ENCODE measurements at places on chromosomes 12 and 14.

DNA sequence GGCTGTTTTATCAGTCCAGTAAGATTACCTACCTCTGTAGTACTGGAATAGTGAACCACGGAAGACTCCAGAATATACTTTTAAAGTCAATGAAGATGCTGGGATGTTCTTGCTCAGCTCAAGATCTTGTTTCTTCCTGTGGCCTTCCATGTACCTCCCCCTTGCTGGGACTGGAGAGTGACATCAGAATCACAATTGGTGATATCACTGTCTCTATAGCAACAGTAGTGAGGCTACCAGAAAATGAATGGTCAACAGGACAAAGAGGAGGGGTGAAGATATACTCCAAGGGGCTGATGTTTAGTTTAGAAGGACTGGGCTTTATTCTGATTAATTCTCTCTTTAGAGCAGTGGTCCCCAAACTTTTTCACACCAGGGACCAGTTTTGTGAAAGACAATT, 3.8 kb downstream of the AKAP3 start:
- no peak for DNase-seq

DNA sequence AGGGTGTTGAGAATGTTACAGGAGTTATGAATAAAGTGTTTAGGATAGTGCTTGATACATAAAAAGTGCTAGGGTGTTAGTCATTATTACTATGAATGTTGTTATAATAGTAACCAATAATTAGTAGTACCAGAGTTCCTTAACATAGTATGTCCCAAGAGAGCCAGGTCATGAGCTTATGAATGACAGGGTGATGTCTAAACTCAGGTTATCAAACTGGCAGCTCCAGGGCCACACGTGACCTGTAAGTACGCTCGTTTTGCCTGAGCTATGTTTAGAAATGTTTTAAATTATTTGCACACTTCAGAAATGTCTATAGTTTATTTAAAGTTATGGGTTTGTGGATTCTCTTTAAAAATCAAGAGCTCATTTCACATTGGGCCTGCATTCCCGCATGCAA, 14.1 kb upstream of the GRIP1 start:
- no peak for DNase-seq

- no peak for DNase-seq
These were observed 387 bp downstream of the LRRC9 start for GRCh38 chr14:59920378-59920683.

- DNase-seq, result no peak
These were observed 30.8 kb downstream of the BTG1 start for GRCh38 chr12:92114834-92115233.

DNA sequence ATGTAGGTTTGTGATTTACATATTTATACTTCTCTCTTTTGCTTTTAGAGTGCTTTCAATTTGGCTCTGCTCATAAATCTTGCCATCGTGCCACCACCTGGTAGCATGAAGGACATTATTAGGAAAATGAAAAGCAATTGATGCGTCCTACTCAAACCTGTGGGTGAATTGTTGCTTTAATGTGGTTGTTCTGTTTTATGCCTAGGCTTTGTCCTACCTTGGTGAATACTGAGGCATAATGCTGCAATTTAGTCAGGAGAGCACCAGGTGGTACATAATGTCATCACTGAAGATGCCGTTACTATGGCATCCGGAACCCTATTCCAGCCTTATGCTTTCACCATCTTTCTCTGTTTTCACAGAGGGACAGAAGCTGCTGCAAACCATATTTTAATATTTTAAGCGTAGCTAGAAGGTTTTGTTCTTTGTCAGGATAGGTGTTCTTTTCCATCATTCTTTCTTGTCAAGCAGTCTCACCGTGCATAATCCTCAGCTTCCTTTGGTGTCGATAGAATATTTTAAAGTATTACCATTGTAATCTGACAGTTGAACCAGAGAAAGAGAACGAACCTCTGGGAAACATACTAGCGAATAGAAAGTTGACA, 68.5 kb upstream of the PKP2 start:
- no peak for DNase-seq

- DNase-seq, result no peak
These were observed 129.2 kb upstream of the ARHGAP5 start for GRCh38 chr14:31947680-31948595.

GRCh38 chr12:49019120-49019430, 499 bp upstream of the PRKAG1 start:
- DNase-seq, result no peak

DNA sequence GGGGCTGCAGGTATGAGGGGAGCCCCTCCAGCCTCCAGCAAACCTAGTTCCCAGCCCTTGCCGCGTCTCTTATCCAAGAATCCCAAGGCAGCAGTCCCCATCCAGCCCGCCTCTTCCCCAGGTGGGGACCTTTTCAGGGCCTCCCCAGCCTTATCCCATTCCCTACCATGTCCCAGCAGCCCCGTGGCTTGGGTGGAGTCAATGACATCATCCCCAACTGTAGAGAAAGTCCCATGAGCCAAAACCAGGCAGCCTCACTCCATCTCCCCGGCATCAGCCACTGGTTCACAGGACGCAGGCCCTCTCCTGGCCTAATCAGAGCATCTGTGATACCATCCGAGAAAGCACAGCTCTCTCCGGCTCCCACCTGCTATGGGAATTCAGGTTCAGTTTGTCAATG, 131.0 kb downstream of the NCOR2 start:
- DNase-seq, result no peak

DNA sequence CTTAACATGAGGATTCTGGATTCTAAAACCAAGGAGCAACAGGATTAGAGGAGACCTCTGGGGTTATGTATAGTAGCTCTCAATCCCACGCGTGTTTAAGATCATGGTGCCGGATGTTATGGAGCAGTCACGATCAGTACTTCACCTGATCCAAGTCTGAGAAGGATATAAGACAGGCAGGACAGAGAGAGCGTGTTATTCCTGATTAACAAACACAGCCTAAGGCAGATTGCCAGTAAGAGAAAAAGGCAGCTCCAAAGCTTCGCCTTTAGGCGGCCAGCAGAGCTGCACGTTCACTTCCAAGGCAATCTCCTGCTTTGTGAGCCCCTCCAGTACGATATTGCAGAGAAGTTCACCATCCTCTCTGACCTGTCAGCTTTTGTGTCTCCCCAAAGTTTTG, 5.5 kb downstream of the SETD3 start:
- no peak for DNase-seq

DNA sequence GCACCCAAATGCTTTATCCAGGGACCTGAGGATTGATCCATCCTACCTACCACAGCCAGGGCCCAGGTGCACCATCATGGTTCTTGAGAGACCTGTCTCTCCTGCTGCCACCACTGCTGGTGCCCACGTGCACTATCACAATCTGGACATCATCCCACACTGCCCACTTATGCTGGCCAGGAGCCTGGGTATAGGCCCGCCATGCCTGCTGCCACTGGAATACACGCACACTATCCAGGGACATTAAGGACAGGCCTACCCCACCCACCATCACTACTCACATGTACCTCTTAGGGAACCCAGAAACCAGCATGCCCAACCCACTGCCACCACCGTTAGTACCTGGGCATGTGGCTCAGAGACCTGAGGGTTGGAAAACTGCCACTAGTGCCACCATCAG, 207.7 kb downstream of the NELL2 start:
- DNase-seq, result no peak

DNA sequence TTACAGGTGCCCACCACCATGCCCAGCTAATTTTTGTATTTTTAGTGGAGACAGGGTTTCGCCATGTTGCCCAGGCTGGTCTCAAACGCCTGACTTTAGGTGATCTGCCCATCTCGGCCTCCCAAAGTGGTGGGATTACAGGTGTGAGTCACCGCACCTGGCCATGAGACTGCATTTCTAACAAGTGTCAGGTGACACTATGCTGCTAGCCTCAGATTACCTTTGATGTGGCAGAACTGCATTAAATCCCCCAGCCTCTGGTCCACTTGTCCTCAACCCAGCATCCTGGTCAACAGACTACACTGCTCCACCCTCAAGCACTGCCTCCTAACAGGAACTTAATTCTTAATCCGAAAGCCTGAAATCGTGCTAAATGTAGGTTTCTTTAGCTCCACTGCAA, 13.1 kb downstream of the LGMN start:
- no peak for DNase-seq
